ENCODE measurements at places on chromosomes 11 and 22. TPM values are rescaled to one million over a fixed set of nuclear protein-coding genes. Genes with fewer than 3 reads are reported as not detected.

Gene P4HA3
- polyA plus RNA-seq, result not detected

Gene PSMD13
- polyA plus RNA-seq, result 282 TPM

Gene SAA4
- polyA plus RNA-seq, result not detected

Gene OR5D14
- polyA plus RNA-seq, result not detected

Gene DCPS
- 106 TPM for polyA plus RNA-seq

Gene CD6
- 6.8 TPM for polyA plus RNA-seq

Gene C11orf42
- 0.19 TPM for polyA plus RNA-seq

Gene GTSE1
- 44.4 TPM for polyA plus RNA-seq

DNA sequence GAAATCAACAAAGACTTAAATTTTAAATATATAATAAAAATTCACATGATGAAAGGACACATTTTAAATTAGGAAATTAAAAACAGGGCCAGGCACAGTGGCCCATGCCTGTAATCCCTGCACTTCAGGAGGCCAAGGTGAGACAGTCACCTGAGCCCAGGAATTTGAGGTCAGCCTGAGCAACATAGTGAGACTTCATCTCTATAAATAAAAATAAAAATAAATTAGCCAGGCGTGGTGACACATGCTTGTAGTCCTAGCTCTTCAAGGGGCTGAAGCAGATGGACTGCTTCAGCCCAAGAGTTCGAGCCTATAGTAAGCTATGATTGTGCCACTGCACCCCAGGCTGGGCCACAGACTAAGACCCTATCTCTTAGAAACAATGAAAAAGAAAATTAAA lies 29.3 kb downstream of the RRAS2 start:
- no peak for DNase-seq

DNA sequence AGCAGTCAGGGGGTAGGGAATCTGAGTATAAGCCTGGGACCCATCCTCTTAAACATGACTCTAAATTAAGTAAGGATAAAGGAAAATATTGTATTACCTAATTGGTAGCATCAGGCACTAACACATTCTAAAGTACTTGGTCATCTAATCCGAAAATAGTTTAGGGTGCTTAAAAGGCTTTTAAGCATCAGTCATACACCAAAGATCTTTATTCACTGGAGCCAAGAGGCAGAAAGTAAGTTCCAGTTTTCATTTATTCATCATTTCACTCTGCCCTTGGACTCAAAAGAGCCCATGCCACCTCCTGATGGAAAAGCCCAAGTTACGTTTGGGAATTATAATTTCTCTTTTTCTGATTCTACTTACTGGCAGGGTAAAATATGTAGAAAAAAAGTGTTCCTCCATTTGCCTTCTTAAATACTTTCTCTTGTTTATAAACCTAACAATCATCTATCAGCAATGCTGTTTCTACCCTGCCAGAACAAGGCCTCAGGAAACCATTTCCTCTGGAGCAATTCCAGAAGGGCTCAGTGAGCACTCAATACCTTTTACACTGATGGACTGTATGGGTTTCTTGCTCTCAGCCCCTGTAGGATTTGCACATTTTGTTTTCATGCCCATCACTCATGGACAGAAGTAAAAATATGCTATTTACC lies 120.1 kb upstream of the SLC5A12 start:
- DNase-seq, result no peak

- DNase-seq, result no peak
Observed at GRCh38 chr11:6640036-6640984, 15.3 kb downstream of the DCHS1 start.

GRCh38 chr11:126339863-126340434 lies 15.5 kb upstream of the ST3GAL4 start:
- no peak for DNase-seq

GRCh38 chr11:64006398-64006797 lies 20.2 kb downstream of the OTUB1 start:
- no peak for DNase-seq

GRCh38 chr11:119375337-119376196 lies 5.9 kb downstream of the USP2 start:
- DNase-seq, result no peak

DNA sequence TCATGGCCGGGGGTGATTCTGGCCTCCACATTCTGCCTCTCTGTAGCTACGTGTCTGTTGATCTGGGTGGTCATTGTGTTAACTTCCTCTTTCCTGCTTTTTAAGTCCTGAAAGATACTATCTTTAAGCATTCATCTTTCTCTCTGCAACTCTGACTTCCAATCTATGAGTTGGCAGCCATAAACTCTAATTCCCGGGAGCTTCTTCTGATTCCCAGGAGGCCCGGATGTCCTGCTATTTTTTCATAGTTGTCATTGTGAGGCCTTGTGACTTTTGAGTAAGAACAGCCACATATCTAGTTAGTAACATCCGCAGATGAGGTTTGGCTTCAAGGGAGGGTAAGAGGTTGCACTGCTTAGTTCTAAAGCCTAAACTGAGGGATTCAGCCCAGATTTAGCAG lies 107.8 kb downstream of the SYN3 start:
- no peak for DNase-seq

DNA sequence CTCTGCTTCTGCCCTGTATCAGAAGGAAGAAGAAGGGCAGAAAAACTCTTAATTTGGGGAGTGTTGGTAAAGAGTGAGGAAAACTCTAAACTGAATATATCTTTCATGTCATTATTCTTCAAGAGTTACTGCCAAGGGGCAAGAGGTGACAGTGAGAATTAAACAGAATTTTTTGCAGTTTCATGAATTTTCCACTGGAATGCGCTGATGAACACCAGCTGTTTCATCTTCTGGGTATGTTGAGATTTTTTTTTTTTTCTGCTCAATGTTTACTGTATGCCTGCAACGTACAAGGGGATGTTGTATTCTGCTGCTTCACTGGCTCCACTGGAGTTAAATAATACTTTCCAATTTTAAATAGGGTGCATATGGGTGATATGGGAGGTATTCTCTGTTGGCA lies 117.8 kb downstream of the FAM76B start:
- no peak for DNase-seq

- no peak for DNase-seq
Observed at GRCh38 chr11:100403816-100404215, 283.3 kb upstream of the ARHGAP42 start.

- no peak for DNase-seq
Observed at GRCh38 chr11:130308059-130308458, 6.7 kb downstream of the ZBTB44 start.

GRCh38 chr11:12216671-12217374 lies 106.4 kb downstream of the MICAL2 start:
- no peak for DNase-seq

GRCh38 chr11:22749536-22749935 lies 80.1 kb downstream of the SVIP start:
- no peak for DNase-seq

- DNase-seq, result no peak
Observed at GRCh38 chr11:76653674-76654284, 16.8 kb downstream of the LRRC32 start.

DNA sequence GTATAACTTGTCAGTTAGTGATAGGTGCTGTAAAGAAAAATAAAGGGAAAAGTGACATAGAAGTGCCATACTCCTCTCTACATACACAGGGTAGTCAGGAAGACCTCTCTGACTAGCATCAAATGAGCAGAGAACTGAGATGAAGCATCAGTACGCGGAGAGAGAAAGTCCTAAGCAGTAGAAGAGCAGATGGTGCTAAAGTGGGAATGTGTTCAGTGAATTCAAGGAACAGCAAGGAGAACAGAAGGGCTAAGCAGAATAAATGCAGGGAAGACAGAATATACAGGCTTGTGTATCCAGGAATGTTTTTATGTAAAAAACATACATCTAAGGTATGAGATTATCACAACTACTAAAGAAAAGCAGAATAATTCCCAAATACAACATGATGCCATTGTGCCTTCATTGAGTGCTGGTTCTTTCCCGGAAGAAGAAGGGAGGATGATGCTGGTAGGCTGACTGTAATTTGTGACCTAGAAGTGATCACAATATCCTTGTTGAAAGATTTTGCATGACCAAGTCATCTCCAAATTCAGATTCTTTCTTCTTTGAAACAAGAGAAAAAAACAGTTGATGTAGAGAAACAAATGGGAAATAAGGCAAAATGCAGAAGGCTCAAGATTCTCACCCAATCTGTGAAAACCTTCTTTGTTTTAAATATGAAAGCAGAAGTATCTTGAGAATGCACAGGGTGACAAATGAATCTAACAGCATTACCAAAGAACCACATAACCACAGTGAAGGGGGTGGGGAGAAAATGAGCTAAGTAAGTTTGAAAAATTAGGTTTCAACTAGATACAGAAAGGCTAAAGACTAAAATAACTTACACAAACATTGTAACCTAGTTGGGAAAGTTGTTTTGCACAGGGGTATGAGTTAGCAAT lies 20.5 kb downstream of the MRE11 start:
- peak; percentile 88 for DNase-seq

DNA sequence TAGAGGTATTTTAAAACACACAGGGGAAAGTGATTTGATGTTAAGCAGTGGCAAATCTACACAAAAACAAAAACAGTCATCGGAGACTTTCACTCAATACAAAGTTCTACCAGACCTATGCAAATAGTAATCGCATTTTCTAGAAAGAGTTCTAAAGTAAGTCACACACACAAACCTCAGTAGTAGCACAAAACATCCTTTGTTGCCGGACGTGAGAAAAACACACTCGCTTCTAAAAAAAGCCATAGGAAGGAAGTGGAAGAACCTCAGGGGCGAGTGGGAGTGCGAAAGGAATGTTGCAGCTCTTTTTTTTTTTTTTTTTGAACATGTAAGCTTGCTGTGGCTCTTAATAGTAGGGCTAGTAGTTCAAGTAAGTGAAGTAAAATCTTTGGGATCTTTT lies 88.9 kb downstream of the MAML2 start:
- peak; percentile 91 for DNase-seq

DNA sequence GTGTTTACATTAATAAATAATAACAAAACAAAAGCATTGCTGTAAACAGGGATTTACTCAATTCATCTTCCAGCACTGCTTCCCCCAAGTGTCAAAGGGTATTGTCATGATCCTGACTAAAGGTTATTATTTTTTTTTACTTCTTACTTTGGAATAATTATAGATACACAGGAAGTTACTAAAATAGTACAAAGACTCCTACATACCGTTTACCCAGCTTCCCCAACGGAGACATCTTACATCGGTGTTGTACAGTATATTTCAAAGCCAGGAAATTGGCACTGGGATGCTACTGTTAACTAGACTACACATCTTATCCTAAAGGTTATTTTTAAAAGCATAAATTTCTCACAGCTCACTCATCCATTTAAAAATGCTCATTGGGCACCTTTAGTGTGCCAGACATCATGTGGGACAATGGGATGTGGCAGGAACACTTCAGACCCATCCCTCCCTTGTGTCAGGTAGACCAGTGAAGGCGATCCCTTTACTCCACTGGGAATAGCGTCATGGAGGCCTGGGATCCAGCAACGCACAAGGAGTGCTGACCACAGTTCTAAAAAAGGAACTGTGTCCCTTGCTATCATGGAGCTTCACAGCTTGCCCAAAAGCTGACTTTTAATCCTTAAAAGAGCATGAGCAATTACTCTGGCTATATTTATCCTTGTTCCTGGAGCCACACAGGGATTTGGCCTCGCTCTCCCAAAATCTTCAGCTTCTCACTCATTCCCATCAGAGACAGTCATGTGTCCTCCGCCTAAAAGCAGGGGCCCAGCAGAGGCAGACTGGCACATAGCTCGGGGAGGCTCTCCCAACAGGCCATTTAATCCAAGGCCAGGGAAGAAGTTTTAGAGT lies 3.1 kb upstream of the IRAG1 start:
- DNase-seq, result no peak

DNA sequence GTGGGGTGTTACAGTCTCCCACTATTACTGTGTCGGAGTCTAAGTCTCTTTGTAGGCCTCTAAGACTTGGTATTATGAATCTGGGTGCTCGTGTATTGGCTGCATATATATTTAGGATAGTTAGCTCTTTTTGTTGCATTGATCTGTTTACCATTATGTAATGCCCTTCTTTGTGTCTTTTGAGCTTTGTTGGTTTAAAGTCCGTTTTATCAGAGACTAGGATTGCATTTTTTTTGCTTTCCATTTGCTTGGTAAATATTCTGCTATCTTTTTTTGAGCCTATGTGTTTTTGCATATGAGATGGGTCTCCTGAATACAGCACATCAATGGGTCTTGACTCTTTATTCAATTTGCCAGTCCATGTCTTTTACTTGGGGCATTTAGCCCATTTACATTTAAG lies 97.6 kb downstream of the PDE3B start:
- DNase-seq, result no peak

DNA sequence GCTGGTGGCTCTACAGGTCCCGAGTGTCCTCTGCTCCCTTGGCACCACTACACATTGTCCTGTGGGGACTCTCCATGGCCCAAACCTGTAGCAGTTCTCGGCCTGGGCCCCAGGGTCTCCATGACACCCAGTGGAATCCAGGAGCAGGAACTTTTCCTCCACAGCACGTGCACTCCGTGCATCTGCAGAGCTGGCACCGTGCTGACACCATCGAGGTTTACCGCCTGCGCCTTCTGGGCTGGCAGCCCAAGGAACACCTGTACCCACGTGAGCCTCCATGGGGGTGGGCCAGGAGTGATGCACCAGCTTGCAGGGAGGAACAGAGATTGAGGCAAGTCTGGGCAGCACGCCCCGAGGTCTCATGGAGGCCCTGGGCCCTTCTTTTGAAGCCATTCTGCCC lies 25.2 kb downstream of the TSPAN32 start:
- no peak for DNase-seq

DNA sequence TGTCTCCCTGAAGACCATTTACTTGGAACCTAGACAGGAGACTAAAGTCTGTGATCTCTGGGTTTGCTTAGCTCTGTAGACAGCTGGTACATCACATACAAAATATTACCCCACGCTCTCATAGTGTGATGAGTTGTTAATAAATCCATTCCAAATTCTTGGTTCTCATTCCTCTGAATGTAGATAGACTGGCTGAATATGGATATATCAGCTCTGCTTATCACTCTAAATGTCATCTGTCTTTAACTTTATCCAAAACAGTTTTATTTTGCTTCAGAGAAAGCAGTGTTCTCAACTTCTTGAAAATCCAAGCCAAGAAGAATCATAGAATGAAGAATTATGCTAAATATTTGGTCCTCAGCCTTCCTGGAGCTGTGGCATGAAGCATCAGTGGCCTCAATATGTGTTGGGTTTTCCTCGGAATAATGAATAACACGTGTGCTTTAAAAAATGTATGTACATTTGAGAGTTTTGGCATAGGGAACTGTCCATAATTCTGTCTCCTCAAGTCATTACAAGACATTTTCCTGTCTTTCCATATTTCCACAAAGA lies 10.5 kb upstream of the LDLRAD3 start:
- DNase-seq, result no peak
